ENCODE measurements at places on chromosomes 12 and 14.

- no peak for DNase-seq
Measured at GRCh38 chr14:49961270-49962222, 68.7 kb downstream of the ARF6 start.

DNA sequence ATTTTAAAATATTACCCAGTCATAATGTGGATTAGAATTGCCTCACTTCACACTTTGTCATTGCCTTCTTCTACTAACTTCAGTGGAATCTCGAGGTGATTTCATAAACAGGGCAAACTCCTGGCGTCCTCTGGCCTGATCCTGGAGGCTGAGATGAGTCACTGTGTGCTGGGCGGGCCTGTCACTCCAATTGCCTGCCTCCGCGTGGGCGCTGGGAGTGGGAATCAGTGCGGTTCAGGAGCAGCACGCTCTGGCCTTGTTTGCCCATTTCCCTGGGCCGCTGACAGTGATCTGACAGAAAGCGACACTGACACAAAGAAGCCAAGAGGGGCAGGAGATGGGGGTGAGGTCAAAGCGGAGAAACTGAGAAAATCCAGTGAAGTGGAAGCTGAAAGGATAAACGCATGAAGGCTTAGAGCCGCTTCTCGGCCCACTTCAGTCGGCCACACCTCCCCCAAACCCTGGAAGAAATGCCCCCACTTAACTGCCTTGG, 29.7 kb downstream of the LGR5 start:
- no peak for DNase-seq

- DNase-seq, result no peak
Measured at GRCh38 chr12:32049956-32050355, 56.7 kb upstream of the BICD1 start.

DNA sequence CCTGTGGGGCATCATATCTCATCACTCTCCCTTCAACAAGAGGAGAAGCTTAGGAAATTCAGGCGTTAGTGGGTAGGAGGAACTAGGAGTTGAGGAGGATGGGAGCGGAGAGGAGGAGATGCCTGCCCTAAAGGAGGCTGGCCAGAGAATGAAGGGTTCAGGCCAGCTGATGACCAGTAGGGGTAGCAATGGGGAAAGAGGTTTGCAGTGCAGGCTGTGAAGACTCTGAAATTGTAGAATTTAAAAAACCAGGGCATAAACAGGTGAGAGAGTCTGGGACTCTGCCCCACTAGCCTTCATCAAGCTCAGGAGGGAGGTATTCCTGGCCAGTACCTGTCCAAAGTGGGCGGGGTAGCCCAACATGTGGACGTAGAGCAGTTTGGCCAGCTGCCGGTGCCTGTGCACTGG, 809 bp downstream of the AP1G2 start:
- DNase-seq, result no peak

DNA sequence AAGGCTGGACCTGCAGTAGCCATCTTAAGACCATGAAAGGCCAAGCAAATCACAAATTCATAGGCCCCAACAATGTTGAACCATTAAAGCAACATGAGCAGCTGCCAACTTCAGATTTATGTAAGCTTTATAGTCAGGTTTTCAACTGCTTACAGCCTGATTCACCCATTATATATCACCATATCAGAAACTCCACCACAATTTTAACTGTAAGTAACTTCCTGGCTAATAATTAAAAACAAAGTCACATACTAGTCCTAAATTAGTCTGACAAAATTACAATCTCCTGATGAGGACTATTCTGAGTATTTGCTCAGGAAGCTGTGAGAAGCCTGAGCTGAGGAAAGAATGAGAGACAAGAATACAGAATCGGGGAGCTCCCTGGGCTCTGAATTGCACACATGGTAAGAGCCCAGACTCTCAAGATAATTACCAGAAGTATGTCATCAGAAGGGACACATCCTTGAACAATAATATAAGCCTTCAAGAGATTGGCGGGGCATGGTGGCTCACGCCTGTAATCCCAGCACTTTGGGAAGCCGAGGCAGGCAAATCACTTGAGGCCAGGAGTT, 55.1 kb downstream of the NUMB start:
- DNase-seq, result no peak

GRCh38 chr12:7441216-7441615, 2.7 kb downstream of the CD163L1 start:
- no peak for DNase-seq

DNA sequence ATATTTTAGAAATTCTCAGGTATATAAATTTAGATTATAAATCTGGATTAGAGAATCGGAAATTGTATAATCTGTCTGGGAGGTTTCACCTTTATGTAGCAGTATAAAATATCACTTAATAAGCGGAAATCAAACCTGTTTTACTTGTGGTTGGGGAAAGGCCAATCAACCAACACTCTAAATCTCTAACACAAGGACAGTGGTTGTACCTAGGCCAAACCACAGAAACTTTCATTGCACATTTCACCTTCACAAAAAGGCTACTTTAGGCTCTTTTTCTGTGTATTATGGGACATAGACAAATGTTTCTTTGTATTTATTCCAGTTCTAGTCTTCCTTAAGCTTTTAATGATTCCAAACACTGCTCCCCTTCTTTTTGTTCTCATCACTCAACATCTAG, 19.8 kb downstream of the ERH start:
- no peak for DNase-seq

DNA sequence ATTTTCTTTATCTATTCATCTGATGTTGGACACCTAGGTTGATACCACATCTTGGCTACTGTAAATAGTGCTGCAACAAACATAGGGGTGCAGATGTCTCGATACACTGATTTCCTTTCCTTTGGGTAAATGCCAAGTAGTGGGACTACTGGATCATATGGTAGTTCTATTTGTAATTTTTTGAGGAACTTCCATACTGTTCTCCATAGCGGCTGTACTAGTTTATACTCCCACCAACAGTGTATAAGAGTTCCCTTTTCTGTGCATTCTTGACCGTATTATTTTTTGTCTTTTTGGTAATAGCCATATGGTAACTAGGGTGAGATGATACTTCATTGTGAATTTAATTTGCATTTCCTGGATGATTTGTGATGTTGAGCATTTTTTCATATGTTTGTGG, 71.8 kb downstream of the LRP6 start:
- no peak for DNase-seq

- DNase-seq, result no peak
Measured at GRCh38 chr12:100346660-100347059, 10.2 kb upstream of the SLC17A8 start.

GRCh38 chr12:105461271-105461943, 130.9 kb downstream of the C12orf75 start:
- DNase-seq, result no peak

DNA sequence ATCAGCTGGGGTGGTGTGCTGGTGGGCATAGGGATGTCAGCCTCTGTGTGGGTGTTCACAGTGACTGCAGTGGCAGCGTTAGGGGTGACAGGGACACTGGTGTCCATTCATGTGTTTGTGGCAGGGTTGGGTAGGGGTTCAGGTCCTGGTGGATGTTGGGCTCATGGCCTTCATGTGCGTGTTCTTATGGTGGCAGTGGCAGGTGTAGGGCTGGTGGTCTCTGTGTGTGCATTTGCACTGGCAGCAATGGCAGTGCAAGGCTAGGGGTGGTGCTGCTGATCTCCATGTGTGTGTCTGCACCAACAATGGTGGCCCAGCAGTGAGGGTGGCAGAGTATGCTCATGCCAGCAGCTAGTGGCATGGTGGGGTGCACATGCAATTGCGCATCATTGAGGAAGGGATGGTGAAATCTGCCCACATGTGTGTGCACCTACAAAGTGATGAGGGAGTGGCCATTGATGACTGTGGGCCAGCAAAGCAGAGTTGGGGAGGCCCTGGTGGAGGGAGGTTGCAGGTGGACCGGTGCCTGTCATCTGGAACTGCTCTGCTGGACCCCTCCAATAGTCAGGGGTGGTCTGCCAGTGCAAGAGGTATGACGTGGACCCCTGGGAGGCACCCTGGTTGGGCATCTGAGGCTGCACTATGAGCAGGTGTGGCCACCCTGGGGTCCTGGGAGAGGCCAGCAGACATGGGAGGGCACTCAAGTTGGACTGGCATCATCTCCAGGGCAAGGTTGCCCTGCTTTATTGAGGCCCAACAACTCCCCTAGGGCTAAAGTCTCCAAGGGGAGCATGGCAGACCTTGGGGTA, 182.9 kb downstream of the TTC6 start:
- DNase-seq, result no peak

DNA sequence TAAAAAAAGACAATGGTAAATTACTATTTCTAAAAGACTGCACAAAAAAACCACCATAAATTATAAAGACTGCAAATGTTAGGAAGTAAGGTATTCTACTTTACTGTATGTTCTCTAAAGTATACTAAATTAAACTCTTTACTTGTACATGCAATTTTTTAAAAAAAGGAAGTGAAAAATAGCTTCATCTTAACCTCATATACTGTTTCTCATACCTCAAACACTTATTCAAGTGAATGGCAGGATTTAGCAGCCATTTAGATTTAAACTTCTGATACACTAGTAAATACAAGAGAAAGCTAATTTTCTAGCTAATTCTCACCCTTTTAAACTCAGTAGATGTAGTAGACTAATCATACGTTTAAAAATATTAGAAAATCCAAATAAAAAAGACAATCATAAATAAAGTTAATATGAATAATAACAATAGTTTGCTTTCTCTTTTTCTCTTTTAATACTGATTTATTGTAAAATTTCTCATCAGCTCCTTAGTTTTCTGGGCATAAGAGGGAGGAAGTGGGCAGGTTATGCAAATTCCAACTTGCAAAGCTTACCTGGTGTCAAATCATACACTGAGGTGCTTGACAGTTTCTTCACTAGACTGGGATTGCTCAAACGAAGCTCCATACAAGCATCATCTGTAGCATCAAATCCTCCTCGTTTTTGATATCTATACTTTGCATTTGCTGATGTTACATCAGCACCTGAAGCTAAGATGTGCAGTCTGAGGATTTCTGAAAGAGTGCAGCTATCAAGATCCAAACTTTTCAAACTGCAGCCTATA, 71.0 kb upstream of the CFL2 start:
- DNase-seq, result no peak
